ENCODE measurements at places on chromosomes 1 and 21.

DNA sequence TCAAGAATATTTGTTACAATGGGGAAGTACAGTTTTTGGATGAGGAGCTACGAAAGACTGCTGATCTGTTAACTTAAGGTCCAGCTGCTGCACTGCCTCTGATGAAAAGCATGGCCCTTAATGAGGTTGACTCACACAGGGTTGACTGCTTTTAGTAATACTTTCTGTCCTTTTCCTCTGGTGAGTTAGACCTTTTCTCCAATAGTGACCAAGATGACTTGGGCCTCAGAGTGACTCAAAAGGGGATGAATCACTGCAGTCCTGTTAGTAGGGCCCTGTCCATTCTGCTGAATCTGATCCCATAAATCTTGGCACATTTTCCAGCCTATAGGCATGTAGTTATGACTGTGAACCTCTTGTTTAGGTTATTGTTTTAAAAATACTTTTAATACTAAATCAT is 2.7 kb downstream of the DISP1 start:
- DNase-seq: peak; percentile 3

DNA sequence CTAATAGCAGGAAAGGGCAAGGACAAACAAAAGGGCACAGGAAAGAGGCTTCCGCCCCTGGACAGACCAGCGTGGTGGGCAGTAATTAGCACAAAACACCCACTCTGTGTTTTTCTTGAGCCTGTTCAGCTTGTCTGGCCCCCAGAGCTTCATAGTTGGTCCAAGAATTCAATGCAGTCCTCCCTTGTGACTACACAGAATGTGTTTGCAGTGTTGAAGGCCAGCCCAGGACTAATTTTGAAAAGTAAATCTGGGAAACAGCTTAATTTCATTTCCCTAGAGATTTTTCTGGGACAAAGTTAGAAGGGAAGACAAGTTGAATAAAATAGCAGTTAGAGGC is 49.2 kb upstream of the LMO4 start:
- DNase-seq: no peak

- no peak for DNase-seq
Measured at GRCh38 chr1:19424651-19425570, 60.4 kb downstream of the CAPZB start.

DNA sequence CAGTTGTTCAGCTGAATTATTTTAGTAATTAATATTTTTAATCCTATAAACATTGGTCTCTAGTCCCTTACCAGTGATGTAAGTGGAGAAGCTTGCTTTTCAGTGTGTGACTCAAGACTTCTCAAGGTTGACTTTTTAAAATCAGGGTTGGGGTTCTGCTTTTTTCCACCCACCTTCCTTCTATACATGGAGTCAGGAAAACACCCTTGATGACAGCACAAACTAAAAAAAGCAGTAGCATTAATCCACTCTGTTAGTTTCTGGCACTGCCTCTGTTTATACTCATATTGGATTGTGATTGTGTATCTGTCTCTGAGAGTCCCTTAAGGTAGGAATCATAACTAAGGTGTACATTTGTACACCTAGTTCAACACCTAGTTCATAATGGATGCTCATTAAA is 8.3 kb upstream of the PLEKHO1 start:
- no peak for DNase-seq

- peak; percentile 36 for DNase-seq
Measured at GRCh38 chr1:65259816-65260215, 49.5 kb upstream of the DNAJC6 start.

DNA sequence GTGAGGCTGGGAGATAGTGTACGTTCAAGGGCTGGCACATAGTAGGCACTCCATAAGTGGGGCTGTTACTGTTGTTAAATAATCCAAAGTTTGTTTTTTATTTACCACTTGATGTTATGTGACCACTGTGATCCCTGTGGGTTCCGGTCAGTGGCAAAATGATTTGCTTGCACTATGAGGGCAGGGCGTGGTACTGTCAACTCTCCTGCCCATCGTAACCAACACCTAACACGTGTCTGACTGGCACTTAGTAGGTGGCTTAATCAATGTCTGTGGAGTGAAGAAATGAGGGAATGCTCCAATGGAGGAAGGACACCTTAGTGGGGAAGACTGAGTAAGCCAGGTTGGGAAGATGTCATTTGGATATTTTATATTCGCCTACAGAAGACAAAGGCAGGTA is 14.6 kb downstream of the ADORA1 start:
- no peak for DNase-seq

GRCh38 chr1:200150721-200151120 is 123.2 kb downstream of the NR5A2 start:
- DNase-seq: peak; percentile 45
